ENCODE measurements at places on chromosomes 11 and 22.

GRCh38 chr11:61460986-61461385 lies 31.1 kb downstream of the SDHAF2 start:
- DNase-seq, result no peak

- no peak for DNase-seq
Measured at GRCh38 chr22:20238901-20239675, 29.0 kb downstream of the RTN4R start.

DNA sequence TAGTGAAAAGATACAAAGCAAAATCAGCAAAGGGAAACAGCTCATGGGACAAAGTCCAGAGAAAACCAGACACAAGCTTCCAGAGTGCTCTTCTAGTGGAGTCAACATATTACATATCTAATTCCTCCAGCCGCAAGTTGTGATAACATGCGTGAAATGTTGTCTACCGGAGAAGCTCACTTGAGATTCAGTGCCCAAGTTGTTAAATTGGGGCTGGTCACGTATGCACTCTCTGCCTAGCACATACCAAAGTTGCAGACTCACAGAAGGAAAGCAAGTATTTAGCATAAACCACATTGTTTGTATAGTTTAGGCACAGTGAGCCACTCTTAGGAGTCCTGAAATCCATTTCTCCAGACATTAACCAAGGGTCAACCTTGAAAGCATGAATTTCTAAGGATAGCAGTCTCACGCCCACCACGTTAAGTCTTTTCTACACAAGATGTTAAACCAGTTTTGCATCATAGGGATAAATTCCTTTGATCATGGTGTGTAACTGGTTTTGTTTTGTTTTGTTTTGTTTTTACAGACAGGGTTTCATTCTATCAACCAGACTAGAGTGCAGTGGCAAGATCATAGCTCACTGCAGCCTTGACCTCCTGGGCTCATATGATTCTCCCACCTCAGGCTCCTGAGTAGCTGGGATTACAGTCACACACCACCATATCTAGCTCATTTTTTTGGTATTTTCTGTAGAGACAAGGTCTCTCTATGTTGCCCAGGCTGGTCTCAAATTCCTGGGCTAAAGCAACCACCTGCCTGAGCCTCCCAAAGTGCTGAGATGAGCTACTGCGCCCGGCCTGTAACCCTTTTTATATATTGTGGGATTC lies 39.5 kb upstream of the EP300 start:
- DNase-seq, result no peak

DNA sequence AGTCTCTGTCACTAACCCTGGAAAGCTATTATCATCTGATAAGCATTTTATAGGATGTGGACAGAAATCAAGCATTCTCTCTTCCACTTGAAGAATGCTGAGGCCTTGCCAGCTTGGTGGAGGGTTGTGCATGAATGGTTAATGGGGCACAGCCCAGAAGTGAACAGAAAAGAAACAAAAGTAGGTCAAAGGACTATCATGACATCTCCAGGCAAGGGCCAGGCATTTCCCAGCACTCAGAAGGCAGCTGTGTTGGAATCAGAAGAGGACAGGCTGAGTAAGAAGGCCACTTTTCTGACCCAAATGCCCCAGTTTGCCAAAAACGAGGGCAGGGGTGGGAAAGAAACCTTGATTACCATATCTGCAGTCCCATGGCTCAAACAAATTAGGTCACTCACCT lies 12.4 kb downstream of the TENM4 start:
- no peak for DNase-seq

DNA sequence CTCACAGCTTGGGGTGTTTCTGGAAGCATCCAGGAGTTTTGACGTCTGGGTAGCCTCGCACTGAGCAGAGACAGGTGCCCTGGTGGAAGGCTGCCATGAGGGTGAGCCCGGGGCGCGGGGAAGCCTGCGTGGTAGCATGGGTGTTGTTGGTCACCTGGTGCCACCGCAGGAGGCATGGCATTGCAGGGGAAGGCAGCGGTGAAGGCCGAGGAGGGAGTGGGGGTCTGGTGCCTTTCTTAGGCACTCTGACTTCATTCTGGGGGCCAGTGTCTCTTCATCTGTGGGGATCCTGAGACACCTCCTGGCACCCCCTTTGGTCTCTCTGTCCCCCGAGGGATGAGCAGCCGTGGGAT lies 271.2 kb downstream of the TBC1D22A start:
- DNase-seq, result no peak

DNA sequence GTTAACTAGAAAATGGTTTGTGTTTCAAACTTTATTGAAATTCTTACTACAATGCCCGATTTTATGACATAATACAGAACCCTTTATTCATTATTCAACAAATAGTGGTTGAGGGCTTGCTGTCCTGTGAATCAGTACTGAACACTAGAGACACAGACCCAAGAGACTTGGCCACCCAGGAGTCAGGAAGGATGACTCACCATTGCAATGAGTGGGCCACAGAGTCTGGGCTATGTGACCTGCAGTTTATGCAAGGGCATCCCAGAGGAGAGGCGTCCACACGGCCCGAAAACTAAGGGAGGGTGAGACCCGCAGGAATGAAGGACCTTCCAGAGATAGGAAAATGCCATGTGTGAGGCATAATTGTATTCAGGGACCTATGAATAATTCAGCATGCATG lies 143.8 kb upstream of the DDI1 start:
- no peak for DNase-seq

DNA sequence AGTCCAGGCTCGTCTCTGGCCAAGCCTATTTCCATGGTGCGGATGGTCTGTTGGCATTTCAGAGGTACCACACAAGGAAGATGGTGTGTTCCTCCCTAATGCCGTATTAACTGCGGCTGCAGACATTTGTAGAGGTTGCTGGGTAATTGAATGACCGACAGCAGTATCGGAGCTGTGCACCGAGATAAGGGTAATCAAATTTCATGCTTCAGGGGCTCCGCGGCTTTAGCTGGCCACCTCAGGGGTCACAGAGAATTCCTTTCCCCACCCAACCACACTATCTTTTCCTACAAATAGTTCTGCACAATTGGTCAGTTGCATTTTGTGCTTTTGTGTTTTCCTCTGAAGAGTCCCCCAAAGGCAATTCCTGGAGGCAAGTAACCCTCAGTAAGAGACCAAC lies 297.4 kb downstream of the OPCML start:
- no peak for DNase-seq

DNA sequence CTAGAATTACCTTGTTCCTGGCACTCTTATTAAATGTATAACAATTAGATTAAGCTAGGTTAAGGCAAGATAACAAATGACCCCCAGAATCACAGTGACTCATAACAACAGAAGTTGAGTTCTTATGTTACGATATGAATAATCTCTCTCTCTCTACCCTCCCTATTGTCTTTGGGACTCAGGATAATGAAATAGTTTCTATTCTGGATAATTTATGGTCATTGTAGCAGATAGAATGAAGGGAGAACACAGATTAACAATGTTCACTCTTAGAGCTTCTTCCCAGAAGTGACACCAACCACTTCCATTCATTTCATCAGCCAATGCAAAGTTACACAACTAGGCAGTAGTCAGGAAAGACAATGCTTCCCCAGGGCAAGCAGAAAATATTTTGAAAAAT lies 334.5 kb downstream of the C11orf87 start:
- no peak for DNase-seq

DNA sequence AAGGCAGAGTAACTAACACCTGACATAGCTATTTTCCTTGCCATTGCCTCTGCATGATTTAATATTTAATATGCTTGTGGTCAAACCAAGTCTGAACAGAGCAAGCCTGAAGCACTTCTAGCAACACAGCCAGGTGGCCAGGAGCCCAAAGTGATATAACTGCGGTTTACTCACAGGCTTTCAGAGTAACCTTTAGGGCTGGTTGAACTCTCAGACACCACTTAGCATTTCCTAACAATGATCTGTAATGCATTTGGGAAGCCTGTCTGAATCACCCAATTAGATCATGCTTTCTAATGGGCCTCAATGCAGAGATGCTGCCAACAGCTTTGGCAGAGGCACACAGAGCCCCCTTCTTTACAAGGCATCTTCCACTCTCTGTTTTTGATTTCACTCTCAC lies 96.1 kb downstream of the FDX1 start:
- peak; percentile 11 for DNase-seq

DNA sequence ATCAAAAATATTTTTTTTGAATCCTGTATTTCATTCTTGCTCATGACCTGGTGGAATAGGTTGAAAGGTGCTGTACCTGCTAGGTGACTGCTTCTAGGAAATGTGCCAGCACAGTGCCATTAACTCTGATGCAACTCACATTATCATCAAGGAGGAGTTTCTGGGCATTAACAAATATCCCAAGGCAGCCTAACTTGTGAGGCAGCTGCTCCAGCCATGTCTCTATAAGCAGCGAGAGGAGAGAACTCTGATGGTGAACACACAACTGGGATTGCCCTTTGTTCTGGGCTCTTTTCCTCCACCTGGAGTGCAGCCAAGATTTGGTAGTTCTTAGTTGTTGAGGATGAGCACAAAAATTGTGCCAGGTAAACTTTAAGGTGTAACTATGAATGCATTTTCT lies 25.6 kb downstream of the HEPHL1 start:
- no peak for DNase-seq

DNA sequence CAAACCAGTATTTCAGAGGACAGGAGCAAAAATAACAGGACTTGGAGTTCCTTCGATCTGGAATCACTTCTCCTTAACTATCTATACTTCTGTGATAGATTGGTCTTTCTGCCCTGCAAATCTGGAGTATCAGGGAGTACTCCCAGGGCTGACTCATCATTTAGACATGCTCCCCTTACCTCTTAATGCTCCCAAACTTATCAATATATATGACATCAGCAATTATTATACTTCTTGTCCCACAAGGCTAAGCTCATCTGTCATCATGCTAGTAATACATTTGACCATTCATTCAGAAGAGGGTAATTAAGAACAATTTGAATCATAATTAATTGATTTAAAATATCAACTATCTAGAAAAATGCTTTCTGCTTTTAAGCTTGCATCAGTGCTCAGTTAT lies 163.8 kb downstream of the SWAP70 start:
- no peak for DNase-seq

DNA sequence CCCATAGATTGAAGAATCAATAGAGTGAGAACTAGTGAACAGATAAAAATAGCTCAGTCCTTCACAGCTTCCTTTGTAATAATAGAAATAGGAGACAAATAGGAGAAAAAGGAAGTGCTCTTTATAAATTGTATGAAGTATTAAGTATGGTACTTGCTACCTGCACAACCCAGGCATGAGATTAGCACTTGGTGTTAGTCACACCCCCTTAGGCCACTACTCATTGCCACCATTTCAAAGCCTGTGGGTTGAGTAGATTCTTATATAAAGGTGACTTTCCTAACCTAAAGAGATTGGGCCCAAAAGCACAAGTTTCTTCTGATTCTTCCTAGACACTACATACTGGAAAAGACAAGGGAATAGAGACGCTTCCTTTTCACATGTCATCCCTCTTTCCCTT lies 37.7 kb upstream of the ADORA2A start:
- no peak for DNase-seq

DNA sequence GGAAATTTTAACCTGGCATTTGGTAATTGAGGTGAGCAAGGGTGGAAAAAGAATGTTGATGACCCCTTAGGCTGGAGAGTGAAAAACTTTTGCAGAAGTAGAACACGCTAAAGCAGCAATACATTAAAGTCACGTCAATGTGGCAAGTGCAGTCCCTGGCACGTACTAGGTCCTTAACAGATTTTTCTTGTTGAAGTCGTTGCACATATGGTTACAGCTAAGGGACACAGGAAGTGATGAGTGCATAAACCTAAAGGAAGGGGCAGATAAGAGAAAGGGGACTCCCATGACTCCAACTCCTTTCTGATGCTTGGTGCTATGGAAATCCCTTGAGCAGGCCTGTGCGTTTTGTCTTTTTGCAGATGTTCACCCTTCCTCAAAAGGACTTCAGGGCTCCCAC lies 1.2 kb downstream of the ACCS start:
- DNase-seq, result no peak

GRCh38 chr11:75476739-75477613 lies 44.0 kb upstream of the KLHL35 start:
- no peak for DNase-seq

GRCh38 chr22:44331881-44332714 lies 19.3 kb upstream of the SHISAL1 start:
- no peak for DNase-seq

DNA sequence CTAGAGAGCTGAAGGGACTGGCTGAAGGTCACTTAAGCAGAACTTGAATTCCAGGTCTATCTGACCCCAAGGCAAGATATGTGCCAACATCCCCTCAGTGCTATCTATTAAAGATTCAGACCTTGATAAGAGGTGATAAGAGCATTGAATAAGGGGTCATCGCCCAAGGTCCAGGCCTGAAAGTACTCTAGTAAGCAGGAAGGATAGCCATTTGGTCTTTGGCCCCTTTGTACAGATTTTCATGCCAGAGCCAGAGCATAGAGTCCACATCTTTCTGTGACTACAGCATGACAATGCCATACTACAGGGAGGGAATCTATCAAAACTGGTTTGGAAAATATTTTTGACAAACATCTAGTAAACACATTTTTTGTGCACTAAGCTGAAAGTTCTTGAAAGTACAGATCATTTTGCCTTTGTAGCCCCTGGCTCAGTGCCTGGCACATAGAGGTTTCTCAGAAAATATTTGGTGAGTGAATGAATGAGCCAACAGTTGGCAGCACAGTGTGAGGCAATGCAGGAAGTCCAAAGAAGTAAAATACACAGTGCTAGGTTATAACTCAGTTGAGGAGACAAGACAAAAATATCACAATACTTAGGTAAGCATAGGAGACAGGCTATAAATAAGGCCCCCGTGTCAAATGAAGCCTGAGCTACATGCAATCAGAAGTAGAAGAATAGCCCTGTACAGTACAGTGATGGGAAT lies 15.1 kb upstream of the RRAS2 start:
- no peak for DNase-seq

- no peak for DNase-seq
Measured at GRCh38 chr11:31655483-31655882, 145.9 kb downstream of the ELP4 start.

- no peak for DNase-seq
Measured at GRCh38 chr11:101566626-101567025, 17.2 kb downstream of the TRPC6 start.

DNA sequence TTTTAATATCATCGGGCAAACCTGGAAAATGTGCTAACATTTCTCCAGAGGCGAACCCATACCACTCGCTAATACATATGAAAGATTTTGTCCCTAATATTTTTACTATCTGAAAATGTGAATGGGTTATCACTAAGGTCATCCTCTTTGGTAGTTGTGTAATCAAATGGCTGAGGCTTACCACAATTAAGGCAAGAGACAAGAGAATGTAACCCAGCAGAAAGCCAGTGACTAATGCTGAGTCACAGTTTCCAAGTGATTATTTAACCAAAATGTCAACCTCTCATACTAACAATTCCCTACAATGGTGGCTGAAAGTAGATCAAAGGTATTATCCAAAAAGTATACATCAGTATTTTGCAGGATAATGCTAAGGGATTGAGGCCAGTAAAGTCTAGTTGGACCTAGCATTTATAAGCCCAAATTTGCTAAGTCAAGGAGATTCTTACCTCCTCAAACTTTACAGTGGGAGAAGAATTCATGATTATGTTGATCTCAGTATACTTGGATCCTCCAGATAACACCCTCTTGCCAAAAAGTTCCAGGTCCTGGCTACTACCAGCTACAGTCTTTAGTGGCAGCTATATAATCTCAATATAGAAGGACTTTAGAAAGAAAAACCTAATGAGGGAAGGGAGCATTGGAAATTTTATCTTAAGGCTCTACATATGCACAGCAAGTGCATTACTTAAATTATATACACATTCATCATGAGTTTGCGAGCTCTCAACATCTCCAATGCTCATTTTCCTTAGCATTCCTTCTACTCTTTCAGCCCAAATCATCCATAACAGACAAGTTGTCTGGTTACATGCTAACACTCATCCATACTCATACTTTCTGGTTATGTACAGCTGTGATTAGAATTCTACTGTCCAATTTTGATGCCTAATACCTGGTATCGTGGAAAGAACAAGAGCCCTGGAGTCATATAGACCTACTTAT lies 25.4 kb downstream of the SIK3 start:
- DNase-seq, result no peak

All from NCI-H2081 (cell line).